ENCODE measurements at places on chromosomes 4 and X. TPM values are rescaled to one million over a fixed set of nuclear protein-coding genes. Genes with fewer than 3 reads are reported as not detected.

The TNIP3 gene
- not detected for total RNA-seq

- H3K36me3 ChIP-seq: no peaks in the 10 kb centered on the region
- H3K27me3 ChIP-seq: no peaks in the 10 kb centered on the region
- DNase-seq: no peak
- no peak overlapping the region for H3K4me3 ChIP-seq
- H3K4me1 ChIP-seq: no peaks in the 10 kb centered on the region
Observed at GRCh38 chr4:150219841-150220240, 141.6 kb downstream of the DCLK2 start.

The TACR3 gene
- total RNA-seq: not detected

- no peaks in the 10 kb centered on the region for H3K27me3 ChIP-seq
- no peak for DNase-seq
- H3K36me3 ChIP-seq: no peaks in the 10 kb centered on the region
- H3K27ac ChIP-seq: peak overlapping the region; percentile 58
- no peak overlapping the region for H3K4me3 ChIP-seq
- no peaks in the 10 kb centered on the region for H3K4me1 ChIP-seq
Observed at GRCh38 chrX:9340598-9341290, 124.1 kb upstream of the TBL1X start.

GRCh38 chr4:156643826-156644225, 327.8 kb downstream of the PDGFC start:
- H3K36me3 ChIP-seq: no peaks in the 10 kb centered on the region
- no peaks in the 10 kb centered on the region for H3K27me3 ChIP-seq
- H3K4me1 ChIP-seq: no peaks in the 10 kb centered on the region
- H3K4me3 ChIP-seq: no peak overlapping the region
- DNase-seq: no peak

The KLKB1 gene
- 1.6 TPM for total RNA-seq

- H3K27me3 ChIP-seq: no peaks in the 10 kb centered on the region
- no peaks in the 10 kb centered on the region for H3K4me1 ChIP-seq
- H3K4me3 ChIP-seq: no peak overlapping the region
- no peak for DNase-seq
- no peak overlapping the region for H3K27ac ChIP-seq
- no peaks in the 10 kb centered on the region for H3K36me3 ChIP-seq
Observed at GRCh38 chrX:25034889-25035288, 19.1 kb upstream of the ARX start.

The GPR82 gene
- total RNA-seq: 0.24 TPM

The NPY1R gene
- total RNA-seq: 6.4 TPM

GRCh38 chr4:41437111-41437536, 100.8 kb upstream of the LIMCH1 start:
- peaks cover 5% of the 10 kb centered on the region for H3K4me1 ChIP-seq
- no peaks in the 10 kb centered on the region for H3K36me3 ChIP-seq
- no peak for DNase-seq
- peak overlapping the region; percentile 13 for H3K27ac ChIP-seq
- no peaks in the 10 kb centered on the region for H3K27me3 ChIP-seq

DNA sequence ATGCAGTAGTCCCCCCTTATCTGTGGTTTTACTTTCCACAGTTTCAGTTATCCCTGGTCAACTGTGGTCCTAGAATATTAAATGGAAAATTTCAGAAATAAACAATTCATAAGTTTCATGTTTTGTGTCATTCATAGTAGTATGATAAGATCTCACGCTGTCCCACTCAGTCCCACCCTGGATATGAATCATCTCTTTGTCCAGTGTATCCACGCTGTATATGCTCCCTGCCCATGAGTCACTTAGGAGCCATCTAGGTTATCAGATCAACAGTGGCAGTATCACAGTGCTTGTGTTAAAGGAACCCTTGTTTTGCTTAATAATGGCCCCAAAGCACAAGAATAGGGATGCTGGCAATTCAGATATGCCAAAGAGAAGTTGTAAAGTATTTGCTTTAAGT, 16.2 kb upstream of the SYTL4 start:
- DNase-seq: no peak
- no peak overlapping the region for H3K4me3 ChIP-seq
- no peak overlapping the region for H3K27ac ChIP-seq
- no peaks in the 10 kb centered on the region for H3K4me1 ChIP-seq
- H3K27me3 ChIP-seq: no peaks in the 10 kb centered on the region

GRCh38 chr4:183746305-183747229, 87.5 kb downstream of the TRAPPC11 start:
- H3K27me3 ChIP-seq: no peaks in the 10 kb centered on the region
- no peaks in the 10 kb centered on the region for H3K36me3 ChIP-seq
- H3K4me3 ChIP-seq: no peak overlapping the region

The DBET gene
- total RNA-seq: 0.09 TPM

GRCh38 chrX:16125520-16126149, 2.3 kb downstream of the GRPR start:
- no peaks in the 10 kb centered on the region for H3K27me3 ChIP-seq
- DNase-seq: no peak
- no peak overlapping the region for H3K4me3 ChIP-seq

DNA sequence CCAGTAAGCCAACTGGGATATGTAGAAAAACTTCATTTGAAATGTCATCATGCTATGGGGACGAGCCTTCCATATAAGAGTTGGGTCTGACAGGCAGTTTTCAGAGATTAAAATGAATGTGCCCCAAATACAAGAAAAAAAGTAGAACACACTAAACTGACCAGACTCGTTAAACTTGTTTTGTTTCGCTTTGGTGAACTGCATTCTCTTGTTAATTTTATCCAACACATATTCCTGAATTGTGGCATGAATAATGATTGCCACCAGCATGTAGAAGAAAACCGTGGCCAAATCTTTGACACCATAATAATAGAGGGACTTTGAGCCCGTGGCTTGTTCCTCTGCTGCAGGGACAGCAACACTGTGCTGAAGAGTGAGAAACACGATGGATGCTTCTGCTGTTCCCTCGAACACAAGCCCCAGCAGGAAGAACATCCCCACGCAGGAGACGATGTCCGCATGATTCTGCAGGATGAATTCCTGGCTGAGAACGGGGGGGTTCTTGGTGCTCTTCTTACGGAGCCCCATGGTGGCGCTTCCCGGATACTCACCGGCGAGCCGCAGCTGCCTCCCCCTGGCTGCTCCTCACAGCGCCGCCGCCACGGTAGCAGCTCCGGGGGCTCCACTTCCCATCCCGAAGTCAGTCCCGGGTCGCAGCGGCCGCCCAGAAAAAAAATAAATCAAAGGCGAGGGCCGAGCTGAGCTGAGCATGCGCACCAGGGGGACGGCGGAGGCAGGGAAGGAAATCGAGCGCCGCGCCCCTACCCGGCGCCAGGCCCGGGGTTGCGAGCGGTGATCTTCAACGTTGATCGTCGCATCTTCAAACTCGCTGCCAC, at the start of gene TRAM1L1:
Gene TRAM1L1 (minus strand): TSS at position 711 of the 836 bp plus-strand sequence. CDS start 183 bp downstream, at position 528.
- no peaks in the 10 kb centered on the region for H3K27me3 ChIP-seq
- peak; percentile 60 for DNase-seq
- no peak within 1 kb of the TSS for H3K27ac ChIP-seq
- H3K36me3 ChIP-seq: no peaks in the 10 kb centered on the region

DNA sequence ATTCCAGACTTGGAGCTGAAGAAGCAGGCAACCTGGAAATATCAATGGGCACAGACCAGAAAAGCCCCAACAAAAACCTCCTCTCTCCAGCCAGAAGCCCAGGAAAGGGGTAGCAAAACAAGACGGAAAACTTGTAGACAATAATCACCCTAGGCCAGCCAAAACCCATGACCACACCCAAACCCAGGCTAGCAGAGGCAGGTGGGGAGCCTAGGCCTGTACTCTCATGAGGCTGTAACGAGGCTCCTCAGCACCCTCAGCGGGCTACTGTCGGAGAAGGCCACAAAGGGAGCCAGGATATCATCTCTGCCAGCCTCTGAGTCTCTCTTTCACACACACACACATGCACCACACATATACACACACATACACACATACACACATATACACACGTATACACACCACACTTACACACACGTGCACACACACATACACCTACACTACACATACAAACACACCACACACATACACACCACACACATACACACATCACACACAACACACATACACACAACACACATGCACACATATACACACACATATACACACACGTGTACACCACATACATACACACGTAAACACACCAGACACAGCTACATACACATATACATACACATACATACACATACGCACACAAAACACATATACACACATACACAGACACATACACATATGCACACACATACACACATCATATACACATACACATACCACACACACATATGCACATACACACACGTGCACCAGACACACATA, 90.6 kb downstream of the FHDC1 start:
- no peak for DNase-seq
- no peak overlapping the region for H3K4me3 ChIP-seq
- H3K27me3 ChIP-seq: no peaks in the 10 kb centered on the region
- no peaks in the 10 kb centered on the region for H3K36me3 ChIP-seq
- no peak overlapping the region for H3K27ac ChIP-seq

DNA sequence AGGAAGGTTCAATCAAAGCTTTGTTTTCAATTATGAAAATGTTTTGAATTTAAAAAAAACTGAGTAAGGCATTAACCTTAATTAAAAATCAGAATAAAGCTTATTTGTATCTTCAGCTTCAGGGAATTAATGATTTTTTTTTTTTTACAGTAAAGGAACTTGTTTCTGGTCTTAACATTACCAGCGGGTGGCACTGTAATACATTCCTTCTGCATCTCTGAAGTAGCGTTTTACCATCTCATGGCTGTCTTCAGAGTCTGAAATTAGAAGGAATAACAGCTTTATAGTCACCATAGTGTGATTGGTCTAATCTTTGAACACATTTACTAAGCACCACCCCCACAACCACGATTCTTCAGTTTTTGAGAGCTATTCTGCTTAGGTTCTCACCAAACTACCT, 102.6 kb downstream of the IL1RAPL2 start:
- H3K4me1 ChIP-seq: no peaks in the 10 kb centered on the region
- DNase-seq: no peak
- no peak overlapping the region for H3K27ac ChIP-seq
- H3K4me3 ChIP-seq: no peak overlapping the region

GRCh38 chrX:9871701-9872268, 85.6 kb downstream of the SHROOM2 start:
- no peak overlapping the region for H3K27ac ChIP-seq
- H3K36me3 ChIP-seq: no peaks in the 10 kb centered on the region
- DNase-seq: no peak
- H3K4me1 ChIP-seq: no peaks in the 10 kb centered on the region

DNA sequence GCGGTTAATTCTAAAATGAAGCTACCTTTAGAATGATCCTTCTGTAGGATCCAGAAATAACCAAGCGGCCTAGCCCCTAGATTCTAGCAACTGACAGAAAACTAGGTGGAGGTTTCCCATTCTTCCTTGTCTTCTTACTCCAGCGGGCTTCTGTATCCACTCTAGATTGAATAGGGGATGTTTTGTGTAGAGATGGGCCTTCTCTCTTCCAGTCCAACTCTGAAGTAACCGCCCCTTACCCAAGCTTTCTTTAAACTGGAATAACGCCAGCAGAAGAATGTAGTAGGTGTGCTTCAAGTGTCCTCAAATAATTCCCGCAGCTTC, 386 bp upstream of the TMEM184C start:
- peak overlapping the region; percentile 92 for H3K27ac ChIP-seq
- H3K4me3 ChIP-seq: peak overlapping the region; percentile 88
- no peak for DNase-seq
- peaks cover 27% of the 10 kb centered on the region for H3K4me1 ChIP-seq
- no peaks in the 10 kb centered on the region for H3K27me3 ChIP-seq
- H3K36me3 ChIP-seq: no peaks in the 10 kb centered on the region

- no peaks in the 10 kb centered on the region for H3K4me1 ChIP-seq
- H3K36me3 ChIP-seq: no peaks in the 10 kb centered on the region
- H3K4me3 ChIP-seq: no peak overlapping the region
- no peak overlapping the region for H3K27ac ChIP-seq
- no peaks in the 10 kb centered on the region for H3K27me3 ChIP-seq
- DNase-seq: no peak
Observed at GRCh38 chr4:168524006-168524405, 27.2 kb downstream of the PALLD start.

GRCh38 chr4:154454710-154455109, 36.9 kb downstream of the DCHS2 start:
- no peaks in the 10 kb centered on the region for H3K27me3 ChIP-seq
- H3K4me1 ChIP-seq: no peaks in the 10 kb centered on the region
- no peak overlapping the region for H3K4me3 ChIP-seq
- no peak for DNase-seq

GRCh38 chr4:85391589-85392410, 83.2 kb upstream of the ARHGAP24 start:
- DNase-seq: no peak
- H3K36me3 ChIP-seq: no peaks in the 10 kb centered on the region
- H3K27me3 ChIP-seq: no peaks in the 10 kb centered on the region
- no peak overlapping the region for H3K4me3 ChIP-seq

The DMRTC1 gene
- 1.7 TPM for total RNA-seq

All from pancreas (tissue), 10 donors.